ENCODE measurements at places on chromosomes 1 and 21.

GRCh38 chr1:109975718-109976117 is 8.8 kb upstream of the AHCYL1 start:
- DNase-seq: no peak

DNA sequence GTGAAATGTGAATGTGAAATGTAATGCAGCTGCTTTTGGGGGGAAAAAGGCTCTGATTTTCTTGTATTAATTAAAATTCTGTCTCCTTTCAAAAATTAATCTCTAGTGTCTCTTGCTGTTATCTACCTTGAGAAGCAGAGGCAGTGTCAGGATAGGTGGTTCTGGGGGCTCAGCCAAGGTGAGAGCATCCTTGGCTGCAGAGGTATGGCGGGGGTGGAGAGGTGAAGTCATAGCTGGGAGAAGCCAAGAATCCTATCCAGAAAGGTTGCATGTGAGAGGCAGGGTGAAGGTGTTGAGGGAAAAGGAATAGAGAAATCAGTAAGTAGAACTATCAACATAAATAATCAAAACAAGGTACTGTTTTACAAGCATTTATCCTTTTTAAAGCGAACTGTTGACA is 181.2 kb downstream of the CACNA1E start:
- DNase-seq: no peak

GRCh38 chr1:184027826-184028695 is 9.5 kb downstream of the COLGALT2 start:
- no peak for DNase-seq

- no peak for DNase-seq
Observed at GRCh38 chr1:247173431-247173830, 1.6 kb upstream of the ZNF124 start.

DNA sequence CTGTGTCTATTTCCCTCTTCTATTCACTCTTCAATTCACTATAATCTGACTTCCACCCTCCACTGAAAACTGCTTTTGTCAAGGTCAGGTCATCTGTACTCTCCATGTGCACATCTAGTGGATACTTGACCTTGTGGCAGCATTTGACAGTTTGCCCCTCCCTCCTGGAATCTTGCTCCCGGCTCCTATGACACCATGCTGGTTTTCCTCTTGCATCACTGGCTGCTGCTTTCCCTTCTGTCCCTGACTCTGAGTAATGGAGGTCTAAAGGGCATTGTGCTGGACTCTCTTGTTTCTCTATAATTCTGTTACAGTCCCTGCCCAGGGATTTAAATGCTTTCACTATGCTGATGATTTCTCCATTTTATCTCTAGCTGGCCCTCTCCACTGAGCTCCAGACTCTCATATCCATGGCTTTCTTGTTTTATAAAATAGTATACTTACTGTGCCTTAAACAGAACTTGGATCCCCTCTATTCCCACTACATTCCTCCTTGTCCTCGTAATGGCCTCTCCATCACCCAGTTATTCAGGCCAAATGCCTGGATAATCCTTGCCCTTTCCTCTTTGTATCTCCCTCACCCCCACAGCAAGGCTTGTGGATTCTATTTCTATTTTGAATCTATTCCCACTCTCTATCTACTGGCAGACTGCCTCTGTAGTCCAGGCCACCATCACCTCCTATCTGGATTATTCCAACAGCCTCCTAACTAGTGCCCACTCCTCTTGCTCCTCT is 36.8 kb upstream of the PODN start:
- DNase-seq: no peak

- no peak for DNase-seq
Observed at GRCh38 chr1:95003433-95003738, 69.4 kb downstream of the ALG14 start.

- no peak for DNase-seq
Observed at GRCh38 chr1:17314491-17314971, 6.5 kb downstream of the PADI4 start.

- DNase-seq: no peak
Observed at GRCh38 chr1:11880911-11881748, 22.4 kb upstream of the NPPB start.

- no peak for DNase-seq
Observed at GRCh38 chr1:7630378-7630777, 140.7 kb upstream of the VAMP3 start.

- no peak for DNase-seq
Observed at GRCh38 chr1:7948960-7949359, 8.3 kb upstream of the TNFRSF9 start.

- no peak for DNase-seq
Observed at GRCh38 chr1:86453664-86454063, 15.1 kb upstream of the CLCA1 start.

GRCh38 chr1:167493372-167493771 is 25.0 kb downstream of the CD247 start:
- no peak for DNase-seq

GRCh38 chr1:178645808-178646200 is 79.2 kb upstream of the RALGPS2 start:
- DNase-seq: no peak

- no peak for DNase-seq
Observed at GRCh38 chr1:63112155-63112900, 210.0 kb upstream of the FOXD3 start.

DNA sequence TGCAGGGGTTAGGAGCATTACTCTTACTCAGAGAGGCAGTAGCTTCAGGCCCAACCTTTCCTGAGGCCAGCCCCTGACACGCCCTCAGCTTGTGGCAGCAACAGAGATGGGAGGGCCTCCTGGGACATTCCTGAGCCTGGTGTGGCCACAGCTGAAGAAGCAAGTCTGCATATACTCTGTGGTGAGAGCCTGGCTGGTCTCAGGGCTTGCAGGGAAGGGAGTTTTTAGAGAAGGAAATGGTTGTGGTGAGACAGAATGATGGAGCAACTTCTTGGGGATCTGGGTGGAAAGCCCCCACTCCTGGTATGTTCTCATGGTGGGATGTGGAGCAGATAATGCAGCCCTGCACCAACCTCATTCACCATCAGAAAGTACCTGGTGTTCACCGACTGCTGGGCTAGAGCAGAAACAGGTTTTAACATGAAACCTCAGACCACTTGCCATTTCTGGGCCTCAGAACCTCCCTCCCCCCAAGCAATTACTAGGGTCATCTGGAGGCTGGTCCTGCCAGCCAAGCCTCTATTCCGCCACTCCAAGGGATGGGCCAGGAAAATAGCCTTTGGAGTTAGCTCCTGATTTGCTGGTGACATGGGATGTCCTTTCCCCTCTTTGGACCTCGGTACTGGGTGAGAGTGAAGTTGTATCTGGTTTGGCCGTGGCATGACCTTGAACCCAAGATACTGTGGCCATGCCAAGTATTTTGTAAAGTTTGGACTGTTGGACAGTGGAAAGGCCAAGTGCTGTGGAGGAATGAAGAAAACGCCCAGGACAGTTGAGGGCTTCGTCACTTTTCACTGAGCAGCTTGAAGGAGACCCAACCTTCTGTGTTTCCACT is 28.1 kb upstream of the RNF19B start:
- DNase-seq: no peak

DNA sequence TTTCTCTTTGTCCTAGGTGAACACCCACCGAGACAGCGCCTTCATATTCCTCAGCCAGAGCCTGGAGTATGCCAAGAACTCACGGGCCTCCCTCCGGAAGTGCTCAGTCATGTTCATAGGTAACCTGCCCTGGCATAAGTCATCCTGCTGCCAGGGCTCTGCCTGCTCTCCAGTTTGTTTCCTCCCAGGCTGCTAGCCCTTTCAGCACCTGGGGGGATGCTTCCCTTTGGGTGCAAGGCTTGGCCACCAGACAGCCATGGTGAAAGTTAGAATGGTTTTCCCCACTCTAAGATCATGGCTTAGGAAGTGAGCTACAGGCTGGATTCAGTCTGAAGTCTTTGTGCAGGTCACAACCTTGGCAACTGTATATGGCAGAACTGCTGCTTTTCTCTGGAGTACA is 9.2 kb upstream of the TTC4 start:
- DNase-seq: no peak

- DNase-seq: no peak
Observed at GRCh38 chr1:52153898-52154297, 12.0 kb downstream of the ZFYVE9 start.

DNA sequence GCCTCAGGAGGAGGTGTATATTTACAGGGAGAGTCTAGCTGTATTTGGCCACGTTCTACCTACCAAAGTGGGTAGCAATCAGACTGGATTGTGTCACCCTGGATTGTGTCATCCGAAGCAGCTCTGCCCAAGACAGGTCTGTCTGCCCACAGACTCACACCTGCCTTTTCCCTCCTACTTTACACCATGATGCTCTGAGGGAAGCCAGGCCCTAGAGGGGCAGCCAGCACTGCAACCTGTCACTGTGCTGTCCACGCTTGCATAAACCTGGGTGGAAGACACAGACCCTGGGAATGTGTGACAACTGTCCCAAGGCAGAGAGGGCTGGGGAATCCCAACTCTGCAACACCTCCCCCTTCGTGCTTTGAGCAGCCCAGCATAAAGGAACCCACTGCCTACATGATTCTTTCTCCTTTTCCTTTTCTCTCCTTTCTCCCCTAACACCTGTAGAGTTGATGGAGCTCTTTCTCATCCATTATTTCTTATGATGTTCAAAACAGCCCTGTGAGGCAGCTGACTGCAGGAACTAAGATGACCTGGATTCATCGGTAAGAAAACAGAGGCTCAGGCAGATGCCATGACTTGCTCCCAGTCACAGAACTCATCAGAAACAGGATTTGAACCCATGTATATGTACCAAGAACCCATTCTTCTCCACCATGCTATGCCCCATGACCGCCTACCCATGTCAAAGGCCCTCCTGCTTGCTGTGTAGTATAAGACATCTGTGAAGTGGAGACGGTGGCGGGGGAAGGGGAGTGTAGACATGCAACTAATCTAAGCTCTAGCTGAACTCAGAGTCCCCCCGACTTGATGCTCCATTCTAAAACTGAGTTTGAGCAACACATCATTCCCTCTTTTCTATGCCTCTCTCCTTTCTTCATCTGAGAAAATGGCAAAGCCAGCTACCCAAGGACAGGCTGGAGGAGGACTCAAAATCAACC is 55.9 kb downstream of the ITPKB start:
- DNase-seq: no peak

GRCh38 chr1:98133131-98133530 is 212.3 kb upstream of the DPYD start:
- DNase-seq: no peak

DNA sequence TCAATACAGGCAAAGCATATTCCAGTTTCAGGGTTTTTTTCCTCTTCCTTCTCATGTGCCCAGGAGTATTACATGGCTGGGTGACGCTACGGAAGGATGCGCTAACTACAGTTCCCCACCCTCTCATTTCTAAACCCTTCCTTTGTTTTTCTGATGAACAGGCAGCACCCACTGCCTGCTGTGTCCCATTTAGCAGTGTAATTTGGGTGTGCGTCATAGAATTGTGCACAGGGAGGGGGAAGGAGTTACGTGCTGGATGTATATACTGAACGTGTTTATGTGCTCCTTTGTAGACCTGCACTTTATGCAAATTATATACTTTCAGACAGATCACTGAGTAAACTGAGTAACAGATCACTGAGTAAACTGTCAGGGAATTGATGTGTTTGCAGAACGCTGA is 44.5 kb downstream of the ELAPOR1 start:
- no peak for DNase-seq

DNA sequence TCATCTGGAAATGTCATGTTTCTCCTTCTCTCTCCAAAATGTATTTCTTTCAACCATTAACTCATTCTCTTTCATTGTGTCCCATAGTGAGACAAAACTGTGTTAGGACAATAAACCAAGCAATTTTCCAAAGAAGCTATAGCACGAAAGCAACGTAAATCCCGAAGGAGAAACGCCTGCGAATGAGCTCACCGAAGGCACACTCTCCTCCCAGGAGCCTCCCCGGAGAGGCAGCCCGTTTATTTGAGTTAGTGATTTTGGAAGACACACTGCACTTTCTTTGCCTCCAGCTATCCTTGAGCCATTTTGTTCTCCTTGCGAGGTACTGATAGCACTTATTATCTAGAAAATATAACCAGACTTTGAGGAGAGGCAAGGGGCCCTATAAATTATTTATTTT is 41.2 kb downstream of the RSPH1 start:
- no peak for DNase-seq

DNA sequence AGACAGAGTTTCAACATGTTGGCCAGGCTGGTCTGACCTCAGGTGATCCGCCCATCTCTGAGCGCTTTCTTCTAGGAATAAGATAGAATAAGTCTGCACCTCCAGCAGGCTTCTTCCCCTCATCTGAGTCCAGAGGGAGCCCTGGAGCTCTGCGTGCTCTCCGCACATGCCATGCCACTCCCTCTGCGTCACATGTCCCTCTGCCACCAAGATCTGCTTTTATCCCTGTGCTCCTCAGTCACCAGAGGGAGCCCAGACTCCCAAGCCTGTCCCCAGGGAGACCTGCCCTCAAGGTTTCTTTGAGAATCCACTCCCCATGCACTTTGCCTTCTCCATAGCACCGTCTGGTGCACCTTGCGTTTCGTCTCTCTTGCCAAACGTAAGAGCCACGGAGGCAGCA is 213.0 kb downstream of the CAMTA1 start:
- no peak for DNase-seq

DNA sequence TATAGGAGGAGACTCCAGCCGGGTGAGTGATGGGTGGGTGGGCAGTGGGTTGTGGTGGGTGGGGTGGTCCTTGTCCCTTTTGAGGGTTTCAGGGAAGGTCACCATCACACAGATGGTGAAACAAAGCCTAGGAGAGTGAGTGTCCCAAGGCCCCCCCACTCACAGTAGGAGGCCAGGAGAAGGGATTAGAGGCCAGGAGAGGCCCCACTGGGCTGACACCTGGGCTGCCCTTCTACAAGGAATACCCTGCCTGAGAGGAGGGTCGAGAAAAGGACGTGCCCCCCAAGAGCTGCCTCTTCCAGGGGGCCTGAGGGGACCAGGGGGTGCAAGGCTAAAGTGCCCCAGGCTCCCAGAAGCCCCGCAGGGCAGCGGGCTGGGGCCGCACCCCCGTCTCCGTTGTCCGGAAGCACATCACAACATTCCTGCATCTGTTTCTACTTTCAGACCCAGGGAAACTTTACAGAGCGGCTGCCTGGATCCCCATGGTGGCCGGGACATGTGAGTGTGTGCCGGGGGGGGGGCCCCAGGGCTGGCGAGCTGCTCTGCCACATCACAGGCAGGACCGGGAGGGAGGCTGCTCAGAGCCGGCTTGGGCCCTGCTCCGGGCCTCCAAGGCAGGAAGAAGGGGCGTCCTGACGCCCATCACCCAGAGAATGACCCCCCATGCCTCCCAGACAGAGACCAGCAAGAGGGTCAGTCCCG is 68.2 kb downstream of the ARHGEF16 start:
- no peak for DNase-seq

DNA sequence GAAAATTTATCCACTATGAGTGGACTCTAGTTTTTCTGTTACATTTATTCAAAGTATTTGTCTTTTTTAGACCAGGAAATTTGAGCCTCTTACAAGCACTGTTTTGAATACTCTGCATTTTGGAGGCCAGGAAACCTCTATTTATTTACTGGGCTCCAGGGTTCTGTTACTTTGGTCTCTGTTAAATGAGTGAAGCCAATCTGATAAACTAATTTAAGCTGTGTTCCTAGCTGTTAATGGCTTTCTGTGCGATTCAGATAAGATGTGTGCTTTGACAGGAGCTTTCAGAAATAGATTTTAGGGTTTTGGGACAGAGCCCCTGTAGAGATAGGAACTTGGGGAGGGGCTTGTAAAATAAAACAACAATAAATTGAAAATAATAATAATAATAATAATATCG is 23.9 kb downstream of the ACKR1 start:
- DNase-seq: no peak
